Caco-2 (cell line): ENCODE measurements at places on chromosomes 16 and 17. TPM values are rescaled to one million over a fixed set of nuclear protein-coding genes. Genes with fewer than 3 reads are reported as not detected.

- peak; percentile 96 for DNase-seq
These were observed 23.4 kb upstream of the MPRIP start for GRCh38 chr17:17018612-17019429.

NPIPB8 gene
- 0.48 TPM in 1 of 2 replicates, not detected in the other for total RNA-seq

KREMEN2 gene
- 1.9 and 2.2 TPM in 2 replicates for total RNA-seq

DNA sequence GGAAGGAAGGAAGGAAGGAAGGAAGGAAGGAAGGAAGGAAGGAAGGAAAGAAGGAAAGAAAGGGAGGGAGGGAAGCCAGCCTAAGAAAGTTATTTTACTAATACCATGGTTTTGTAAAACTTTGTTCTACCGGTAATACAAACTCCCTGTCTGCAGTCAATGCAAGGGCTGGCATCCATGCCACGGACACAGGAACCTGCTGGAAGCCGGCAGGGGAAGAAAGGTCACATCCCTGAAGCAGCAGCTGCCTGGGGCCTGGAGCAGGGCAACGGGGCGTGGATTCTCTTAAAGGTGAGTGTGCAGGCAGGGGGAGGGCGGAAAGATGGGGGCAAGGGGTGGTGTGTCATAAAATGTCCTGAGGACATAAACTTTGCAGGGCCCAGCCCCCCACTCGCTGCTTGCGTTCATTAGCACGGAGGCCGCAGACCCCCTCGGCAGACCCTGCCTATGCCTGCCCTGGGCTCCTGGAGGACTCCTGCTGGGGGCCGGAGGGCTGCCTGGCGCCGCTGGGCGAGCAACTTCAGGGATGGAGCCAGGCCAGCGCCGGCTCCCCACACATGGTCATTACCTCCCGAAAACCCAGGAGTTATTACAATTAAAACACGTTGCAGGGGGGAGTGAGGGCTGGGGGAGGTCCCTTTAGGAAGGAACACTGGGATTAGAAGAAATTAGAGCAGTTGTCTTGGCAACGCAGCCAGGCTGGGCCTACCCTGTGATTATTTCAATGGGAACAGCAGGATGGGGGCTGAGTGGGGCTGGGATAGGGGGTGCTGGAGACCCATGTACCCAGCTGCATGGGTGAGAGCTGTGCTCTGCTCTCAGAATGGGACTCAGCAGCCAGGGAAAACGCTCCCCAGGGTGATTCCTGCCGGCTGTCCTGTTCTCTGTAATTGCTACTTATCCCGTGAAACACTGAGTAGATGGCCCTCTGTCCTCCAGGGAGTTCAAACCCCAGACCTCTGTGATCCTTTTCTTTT is 257.9 kb downstream of the SOX9 start:
- no peak for DNase-seq

DNA sequence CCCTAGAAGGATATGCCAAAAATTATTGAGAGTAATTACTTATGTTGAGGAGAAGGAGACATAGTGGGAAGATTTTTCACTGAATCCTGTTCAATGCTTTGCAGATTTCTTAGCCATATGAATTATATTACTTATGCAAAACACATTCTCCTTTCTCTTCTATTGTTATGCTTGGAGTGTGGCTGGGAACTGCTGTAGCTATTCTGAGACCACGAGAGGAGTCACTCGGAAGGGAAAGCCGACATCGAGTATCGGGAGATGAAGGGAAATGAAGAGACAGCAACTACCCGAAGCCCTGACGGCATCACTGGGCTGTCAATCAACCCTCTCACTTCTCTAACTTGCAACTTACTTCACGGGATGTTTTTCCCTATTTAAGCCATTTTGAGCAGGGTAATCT is 39.6 kb downstream of the STX8 start:
- no peak for DNase-seq

GRCh38 chr16:85090873-85091521 is 21.3 kb downstream of the CIBAR2 start:
- no peak for DNase-seq

DNA sequence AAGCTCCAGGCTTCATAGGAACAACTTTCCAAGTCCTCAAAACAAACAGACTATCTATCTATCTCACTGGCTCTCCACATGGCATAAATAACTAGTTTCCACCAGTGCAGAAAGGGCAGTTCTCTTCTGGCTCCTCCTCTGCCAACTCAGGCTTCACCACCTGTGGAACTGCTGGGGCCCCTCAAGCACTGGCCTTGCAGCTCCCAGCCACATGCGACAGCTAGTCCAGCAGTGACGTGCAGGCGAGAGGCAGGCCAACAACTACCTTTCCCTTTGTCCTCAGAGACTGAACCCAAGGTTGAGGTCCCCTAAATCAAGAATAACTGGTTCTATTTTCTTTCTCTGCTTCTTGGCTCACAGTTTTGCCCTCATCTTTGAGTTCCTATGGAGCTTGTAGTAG is 137.6 kb downstream of the AATF start:
- DNase-seq, result no peak

GRCh38 chr17:7515911-7516610 is 31.9 kb downstream of the POLR2A start:
- no peak for DNase-seq

DNA sequence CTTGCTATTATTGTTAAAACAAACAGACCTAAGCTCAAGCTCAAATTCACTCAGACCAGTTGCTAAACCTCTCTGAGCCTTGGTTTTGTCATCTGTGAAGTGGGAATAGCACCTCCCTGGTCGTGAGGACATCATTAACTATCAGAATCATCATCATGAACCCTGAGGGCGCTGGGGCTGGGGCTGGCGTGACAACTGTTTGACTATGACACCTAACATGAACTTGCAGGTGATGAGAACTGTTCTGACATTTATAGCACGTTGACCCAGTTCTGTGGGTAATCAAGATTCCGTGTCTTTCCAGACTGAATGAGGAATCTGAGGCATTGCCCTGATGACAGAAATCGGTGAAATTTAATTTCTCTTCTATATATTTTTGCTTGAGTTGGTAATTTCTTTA is 71.3 kb upstream of the CDH5 start:
- no peak for DNase-seq

GRCh38 chr16:1194665-1195392 is 30.2 kb downstream of the TPSG1 start:
- no peak for DNase-seq

KRT9 gene
- not detected in 2 replicates for total RNA-seq

CDK3 gene
- 5.2 and 6.8 TPM in 2 replicates for total RNA-seq

CASKIN1 gene
- 6.6 and 10.8 TPM in 2 replicates for total RNA-seq

GRCh38 chr16:89123831-89124100 is 30.1 kb downstream of the ACSF3 start:
- DNase-seq, result no peak

KRTAP17-1 gene
- not detected in 2 replicates for total RNA-seq

COA3 gene
- total RNA-seq, result 63.5 and 63.6 TPM in 2 replicates

ANKRD40CL gene
- 11.2 and 11.4 TPM in 2 replicates for total RNA-seq

- DNase-seq, result peak; percentile 84
These were observed 345.4 kb downstream of the SOX9 start for GRCh38 chr17:72466199-72466598.

- DNase-seq, result no peak
These were observed 37.7 kb downstream of the PLCG2 start for GRCh38 chr16:81816793-81817210.

DNA sequence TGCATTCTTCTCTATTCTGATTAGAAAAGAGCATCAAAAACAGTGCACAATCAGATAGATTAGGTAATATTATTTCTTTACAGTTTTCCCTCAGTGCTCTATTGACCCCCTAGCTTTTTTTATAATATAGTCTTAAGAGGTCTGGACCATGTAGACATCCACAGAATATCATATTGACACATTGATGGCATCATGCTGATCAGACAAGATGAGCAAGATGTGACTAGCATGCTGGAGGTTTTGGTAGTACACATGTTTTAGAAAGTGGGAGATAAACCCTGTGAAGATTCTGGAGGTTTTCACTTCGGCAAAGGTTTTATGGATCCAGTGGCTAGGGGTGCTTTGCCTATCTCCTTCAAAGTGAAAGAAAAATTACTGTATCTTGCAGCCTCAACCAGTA is 2.8 kb upstream of the ABCA8 start:
- DNase-seq, result no peak

GRCh38 chr17:13995856-13996271 is 73.4 kb upstream of the COX10 start:
- DNase-seq, result no peak

HIGD1B gene
- not detected in 2 replicates for total RNA-seq

RNF222 gene
- not detected in 2 replicates for total RNA-seq

DNA sequence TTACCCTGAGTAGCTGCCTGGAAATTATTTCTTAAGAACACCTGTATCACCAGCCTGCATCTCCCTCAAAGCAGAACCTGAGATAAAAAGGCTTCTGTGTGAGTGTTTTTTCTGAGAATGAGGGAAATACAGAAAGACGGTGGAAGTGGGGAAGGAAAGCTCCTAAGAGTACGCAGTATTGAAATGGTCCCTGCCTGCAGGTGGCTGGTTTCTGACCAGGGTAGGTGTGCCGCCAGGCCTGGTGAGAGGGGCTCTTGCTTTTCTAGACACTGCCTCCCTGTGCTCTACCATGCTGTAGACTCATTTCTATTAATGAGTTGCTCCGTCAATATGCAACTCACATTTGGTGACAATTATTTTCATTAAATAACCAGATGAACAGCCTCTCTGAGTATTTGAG is 201.7 kb downstream of the MAP2K4 start:
- DNase-seq, result no peak

GAS7 gene
- 0.23 and 0.34 TPM in 2 replicates for total RNA-seq

GRCh38 chr16:84068783-84069462 is 26.3 kb upstream of the SLC38A8 start:
- DNase-seq, result no peak

KRT15 gene
- 5.3 and 10.5 TPM in 2 replicates for total RNA-seq

CD300LB gene
- not detected in 2 replicates for total RNA-seq

- no peak for DNase-seq
These were observed 9.6 kb upstream of the N4BP1 start for GRCh38 chr16:48619547-48619946.

GRCh38 chr17:44559634-44560554 is 2.6 kb downstream of the FZD2 start:
- no peak for DNase-seq

- no peak for DNase-seq
These were observed 3.0 kb upstream of the QPRT start for GRCh38 chr16:29675811-29676643.

OTOP3 gene
- total RNA-seq, result not detected in 2 replicates

DNA sequence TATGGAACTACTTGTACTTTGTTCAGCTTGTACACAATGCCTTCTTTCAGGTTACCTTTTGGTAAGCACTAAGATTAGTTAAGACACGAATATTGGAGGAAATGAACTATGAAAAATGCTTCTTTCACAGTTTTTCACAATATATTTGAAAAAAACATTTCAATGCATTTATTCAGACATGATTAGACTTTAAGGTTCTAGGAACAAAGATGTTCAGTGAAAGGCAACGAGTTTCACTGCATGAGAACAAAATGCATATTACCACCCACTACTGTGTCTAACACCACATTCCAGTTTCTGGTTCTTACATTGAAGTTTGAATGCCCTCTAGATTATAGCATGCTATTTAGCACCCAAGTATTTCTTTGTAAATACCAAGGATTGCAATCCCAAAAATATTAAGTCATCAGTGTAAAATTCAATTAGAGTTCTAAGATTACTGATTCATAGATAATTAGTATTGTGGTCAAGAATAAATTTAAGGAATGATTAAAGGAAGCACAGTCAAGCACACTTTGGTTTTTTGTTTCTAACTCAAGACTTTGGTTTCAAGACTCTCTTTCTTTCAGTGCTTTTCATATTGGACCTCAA is 261.7 kb downstream of the CEP112 start:
- no peak for DNase-seq

DNA sequence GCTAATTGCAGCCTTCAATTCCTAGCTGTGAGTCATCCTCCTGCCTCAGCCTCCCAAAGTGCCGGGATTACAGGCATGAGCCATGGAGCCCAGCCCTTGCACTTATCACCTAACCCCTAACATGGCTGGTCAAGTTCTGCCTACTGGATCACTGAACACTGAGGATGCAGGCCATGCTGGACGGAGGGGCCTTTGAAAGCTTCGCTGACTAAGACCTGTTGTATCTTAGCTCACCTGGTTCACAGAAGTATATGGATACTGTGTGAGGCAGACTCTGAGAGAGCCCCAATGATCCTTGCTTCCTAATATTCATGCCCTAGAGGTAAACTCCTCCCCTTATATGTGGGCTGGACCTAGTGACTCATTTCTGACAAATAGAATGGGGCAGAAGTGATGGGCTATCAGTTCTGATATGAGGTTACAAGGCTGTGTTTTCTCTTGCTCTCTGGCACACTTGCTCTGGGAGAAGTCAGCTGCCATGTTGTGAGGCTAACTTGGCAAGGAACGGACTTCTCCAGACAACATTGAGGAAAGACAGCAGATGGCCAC is 11.7 kb upstream of the TMIGD1 start:
- DNase-seq, result no peak

OGFOD1 gene
- 75.5 and 79.0 TPM in 2 replicates for total RNA-seq

CCDC200 gene
- not detected in 2 replicates for total RNA-seq

UTS2R gene
- 0.66 and 1.3 TPM in 2 replicates for total RNA-seq

PPY gene
- not detected in 2 replicates for total RNA-seq

DNA sequence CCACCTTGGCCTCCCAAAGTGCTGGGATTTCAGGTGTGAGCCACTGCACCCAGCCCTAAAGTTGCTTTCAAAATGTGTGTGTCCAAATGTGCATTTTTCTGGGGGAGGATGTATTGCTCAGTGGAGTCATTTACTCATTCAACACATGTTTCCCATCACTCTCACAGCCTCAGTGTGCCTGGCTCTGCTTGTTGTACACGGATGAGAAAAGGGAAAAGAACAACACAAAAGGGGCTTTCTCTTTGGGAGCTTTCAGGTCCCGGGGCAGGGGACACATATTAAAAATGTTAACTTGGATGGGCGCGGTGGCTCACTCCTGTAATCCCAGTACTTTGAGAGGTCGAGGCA is 1.7 kb upstream of the PPL start:
- no peak for DNase-seq

DNA sequence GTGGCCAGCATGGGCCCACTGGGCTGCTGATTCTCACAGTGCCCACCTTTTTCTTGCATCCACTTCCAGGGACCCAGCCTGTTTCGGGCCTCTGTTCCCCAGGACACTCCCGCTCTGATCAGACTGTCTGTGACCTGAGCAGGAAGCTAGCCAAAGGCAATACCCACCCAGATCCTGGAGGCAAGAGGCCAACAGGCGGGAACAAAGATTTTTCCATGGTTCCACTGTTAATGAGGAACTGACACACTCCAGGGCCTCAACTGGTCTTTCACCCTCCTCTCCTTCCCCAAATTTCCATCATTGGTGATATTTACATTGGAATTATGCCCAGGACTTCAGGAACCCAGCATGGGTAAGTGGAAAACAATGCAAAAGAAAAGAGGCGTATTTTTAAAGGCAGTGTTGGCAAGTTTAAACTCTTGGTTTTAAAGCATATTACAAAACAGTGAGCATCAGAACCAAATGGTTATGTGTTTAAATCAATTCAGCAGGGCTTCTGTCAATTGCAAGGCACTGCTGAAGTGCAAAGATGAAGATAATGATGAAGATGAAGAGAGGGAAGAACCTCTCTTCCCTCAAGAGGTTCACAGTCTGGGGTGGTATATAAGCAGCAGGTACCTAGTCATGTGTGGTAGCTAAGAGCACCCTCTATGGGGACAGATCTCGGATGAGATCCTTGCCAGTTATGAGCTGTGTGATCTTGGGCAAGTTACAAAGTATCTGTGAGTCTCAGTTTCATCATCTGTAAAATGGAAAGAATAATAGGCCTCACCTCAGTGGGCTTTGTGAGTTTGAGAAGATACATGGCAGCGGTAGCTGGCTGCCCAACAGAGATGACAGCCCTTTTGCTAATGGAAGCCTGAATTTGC is 14.4 kb upstream of the ATP2A3 start:
- no peak for DNase-seq

- DNase-seq, result no peak
These were observed 759.7 kb downstream of the CDH11 start for GRCh38 chr16:64362193-64362592.

OR1F1 gene
- total RNA-seq, result not detected in 2 replicates
